ENCODE measurements at places on chromosomes 1 and 21. TPM values are rescaled to one million over a fixed set of nuclear protein-coding genes. Genes with fewer than 3 reads are reported as not detected.

The LAMC1 gene
- total RNA-seq: 679 TPM

GRCh38 chr1:53558739-53559315 lies 99.6 kb downstream of the DMRTB1 start:
- no peak for DNase-seq

GRCh38 chr1:230596306-230596705 lies 46.0 kb upstream of the COG2 start:
- DNase-seq: no peak

GRCh38 chr1:158425027-158425426 lies 1.0 kb downstream of the OR10K2 start:
- no peak for DNase-seq

DNA sequence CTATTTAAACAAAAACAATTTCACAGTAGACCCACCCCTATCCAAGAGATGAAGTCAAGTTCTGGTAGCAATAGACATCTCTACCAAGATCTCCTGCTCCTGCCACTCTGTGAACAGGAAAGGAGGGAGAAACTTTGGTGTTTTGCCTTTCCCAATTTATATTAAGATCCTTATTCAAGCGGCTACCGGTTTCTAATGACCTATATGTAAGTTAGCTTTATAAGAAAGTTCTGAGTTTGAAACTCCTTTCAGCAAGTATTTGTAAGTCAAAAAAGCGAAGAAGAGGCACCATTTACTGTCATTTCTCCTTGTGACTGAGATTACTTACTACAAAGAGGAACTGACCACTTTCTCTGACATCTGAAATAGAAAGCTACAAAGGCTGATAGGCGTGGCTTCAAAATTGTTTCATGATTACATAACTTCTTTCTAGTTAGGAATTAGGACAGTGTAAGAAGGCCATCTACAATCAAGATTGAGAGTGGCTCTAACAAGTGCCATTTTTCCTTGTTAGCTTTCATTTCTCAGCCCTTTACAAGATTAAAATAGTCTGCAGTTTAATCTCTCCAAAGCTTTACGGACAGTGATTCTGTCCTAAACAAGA lies at the start of gene MNDA:
MNDA (plus strand) TSS at position 448 of the 604 bp plus-strand sequence. CDS start 10,803 bp downstream, outside the sequence.
- DNase-seq: no peak

DNA sequence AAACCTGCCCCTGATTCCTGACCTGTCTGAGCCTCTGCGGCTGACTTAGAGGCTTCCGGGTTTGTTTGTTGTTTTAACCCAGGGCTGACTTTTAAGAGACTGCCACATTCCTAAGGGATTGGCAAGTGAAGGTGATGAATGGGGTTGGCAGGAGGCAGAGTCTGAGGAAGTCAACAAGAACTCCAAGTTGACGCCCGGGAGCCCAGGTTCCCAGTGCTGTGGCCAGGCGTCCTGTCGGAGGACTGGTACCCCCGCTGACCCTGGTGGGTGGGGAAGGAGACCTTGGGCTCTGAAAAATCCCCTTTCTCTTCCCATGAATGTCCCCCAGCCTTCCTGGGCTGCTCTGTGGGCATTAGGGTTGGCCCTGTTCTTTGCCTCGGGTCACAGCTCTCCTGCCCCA lies 19.7 kb upstream of the EPS8L3 start:
- peak; percentile 67 for DNase-seq

DNA sequence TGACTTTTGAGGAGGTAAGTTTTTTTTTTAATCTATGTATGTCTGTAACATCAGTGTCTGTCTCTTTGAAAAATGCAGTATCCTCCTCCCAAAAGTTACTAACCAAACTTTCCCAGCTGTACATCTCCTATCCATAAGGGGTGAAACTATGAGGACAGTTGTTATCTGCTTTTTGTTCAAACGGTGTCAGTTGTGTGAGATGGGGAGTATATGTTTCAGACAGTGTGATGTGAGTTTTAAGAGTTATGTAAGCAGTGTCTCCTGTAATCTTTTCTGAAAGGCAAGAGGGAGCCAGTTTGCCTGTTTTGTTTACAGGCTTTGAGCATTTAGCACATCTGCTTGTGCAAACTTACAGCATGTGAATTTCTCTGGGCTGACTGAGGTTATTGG lies 34.8 kb upstream of the CACYBP start:
- DNase-seq: no peak

- DNase-seq: peak; percentile 78
These were observed 37.0 kb downstream of the NUAK2 start for GRCh38 chr1:205284420-205285144.

The FMO4 gene
- 20.3 TPM for total RNA-seq

DNA sequence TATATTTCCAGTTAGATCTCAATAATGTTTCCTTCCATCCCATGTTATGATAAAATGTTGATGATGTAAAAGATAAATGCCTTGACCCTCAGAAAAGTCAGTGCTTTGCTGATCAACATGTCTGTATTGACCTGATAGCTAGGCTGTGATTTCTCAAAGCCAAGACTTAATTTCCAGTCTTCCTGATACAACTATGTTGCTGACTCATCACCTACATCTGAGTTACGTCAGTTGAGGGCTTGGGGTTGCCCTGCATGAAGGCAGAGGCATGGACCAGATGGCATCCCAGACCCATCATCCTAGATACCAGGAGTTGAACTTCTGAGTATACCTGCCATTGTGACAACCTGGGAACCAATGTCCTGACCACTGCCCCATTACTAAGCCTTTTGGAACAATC lies 4.8 kb downstream of the LCE1D start:
- no peak for DNase-seq

DNA sequence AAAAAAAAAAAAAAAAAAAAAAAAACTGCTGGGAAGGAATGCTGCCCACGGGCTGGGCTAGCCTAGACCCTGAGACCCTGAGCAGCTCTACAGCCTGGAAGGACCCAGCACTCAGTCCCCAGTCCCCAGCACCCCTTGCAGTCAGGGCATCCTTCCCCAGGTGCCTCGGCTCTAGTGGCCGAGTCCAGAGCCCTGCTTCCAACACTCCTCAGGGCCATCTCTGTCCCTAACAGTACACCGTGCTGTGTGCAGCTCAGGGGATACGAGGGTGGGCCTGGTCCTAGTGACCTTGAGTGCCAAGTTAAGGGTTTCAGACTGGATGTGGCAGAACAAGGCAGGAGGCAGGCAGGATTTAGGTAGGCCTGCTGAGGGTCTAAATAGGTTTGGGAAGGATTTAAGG lies 50.2 kb upstream of the LRP8 start:
- peak; percentile 42 for DNase-seq

The RUNX3 gene
- total RNA-seq: 9.1 TPM

GRCh38 chr1:166164995-166165660 lies 1.7 kb downstream of the FAM78B start:
- DNase-seq: no peak

The FCRL1 gene
- total RNA-seq: not detected

DNA sequence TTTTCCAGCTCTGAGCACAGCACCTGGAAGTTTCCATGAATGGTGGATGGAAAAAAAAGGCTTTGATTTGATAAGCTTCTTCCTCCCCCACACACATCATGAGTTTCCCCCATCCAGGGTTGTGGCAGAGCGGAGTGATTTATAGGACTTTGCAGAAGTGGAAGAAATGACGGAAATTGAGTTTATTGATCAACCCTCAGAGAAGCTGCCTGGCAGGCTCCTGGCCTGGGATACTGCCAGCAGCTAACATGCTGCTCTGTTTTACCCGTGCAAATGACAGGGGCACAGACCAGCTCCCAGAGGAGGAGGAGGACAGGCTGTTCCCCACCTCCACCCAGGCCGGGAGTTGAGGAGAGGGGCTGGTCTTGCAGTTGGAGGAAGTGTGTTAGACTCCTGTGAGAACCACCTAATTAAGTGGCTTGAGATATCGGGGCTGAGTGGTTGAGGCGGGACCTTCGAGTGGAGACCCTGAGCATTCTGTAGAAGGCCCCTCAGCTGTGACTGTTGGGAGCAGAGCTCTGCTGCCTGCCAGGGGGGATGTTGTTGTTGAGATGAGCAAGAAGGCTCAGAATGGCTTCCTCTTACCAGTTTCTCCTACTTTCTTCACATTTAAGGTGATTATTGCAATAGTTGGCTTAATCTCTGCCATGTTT lies 21.8 kb downstream of the ADORA1 start:
- no peak for DNase-seq

The RNU1-4 gene
- total RNA-seq: under 0.01 TPM

DNA sequence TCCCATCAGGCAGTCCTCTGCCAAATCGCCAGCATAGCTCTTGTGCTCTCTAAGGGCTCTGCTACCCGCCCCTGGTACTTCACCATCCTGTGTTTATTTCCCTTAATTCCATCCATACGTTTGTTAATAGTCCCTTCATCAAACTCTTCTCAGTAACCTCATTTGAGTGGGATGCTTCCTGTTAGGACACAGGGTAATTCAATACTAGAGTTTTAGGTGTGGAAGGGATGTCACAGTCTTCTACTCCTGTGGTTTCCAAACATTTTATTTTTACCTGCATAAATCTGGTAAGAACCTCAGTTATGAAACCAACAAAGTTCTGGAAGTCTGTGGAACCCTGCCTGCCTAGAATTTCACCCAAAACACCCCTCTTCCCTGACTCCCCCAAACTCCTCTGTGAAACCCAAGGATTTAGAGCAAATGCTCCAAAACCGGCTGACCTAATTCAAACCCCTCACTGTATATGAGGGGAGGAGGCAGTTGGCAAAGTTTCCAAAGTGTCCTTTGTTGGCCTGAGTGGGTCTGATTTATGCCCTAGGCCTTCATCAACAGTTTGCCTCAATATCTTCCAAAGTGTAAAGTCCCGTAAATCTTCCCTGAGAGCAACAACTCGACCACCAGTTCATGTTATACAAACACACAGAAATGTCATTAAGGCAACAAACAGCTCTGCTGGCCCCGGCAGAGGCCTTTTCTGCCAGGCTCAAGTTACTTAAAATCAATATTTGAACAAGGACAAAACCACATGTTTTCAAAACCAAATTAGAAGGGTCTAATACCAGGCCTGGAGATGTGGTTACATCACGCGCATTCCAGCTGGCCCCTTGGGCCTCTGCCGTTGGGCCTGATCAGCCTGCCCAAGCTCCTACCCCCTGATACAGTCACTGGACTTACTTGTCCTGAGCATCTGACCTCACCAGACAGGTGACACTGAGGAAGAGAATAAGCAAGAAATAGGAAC lies 82.4 kb upstream of the FGGY start:
- no peak for DNase-seq

GRCh38 chr1:222057162-222057561 lies 315.3 kb upstream of the DUSP10 start:
- no peak for DNase-seq

GRCh38 chr1:13228343-13228781 lies 2.4 kb upstream of the PRAMEF18 start:
- peak; percentile 17 for DNase-seq

- DNase-seq: no peak
These were observed 31.2 kb downstream of the VAV3 start for GRCh38 chr1:107933736-107934135.

The JMJD4 gene
- 27.2 TPM for total RNA-seq

DNA sequence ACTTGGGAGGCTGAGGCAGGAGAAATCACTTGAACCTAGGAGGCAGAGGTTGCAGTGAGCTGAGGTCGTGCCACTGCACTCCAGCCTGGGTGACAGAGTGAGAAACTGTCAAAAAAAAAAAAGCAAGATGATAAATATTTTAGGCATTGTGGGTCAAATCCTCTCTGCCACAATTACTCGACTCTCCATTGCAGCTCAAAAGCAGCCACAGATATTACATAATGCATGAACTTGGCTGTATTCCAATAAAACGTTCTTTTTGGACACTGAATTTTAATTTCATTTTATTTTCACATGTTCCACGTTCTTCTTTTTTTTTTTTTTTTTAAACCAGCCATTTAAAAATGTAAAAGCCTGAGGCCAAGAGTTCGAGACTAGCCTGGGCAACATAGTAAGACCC lies 69.4 kb downstream of the TCP10L start:
- no peak for DNase-seq

DNA sequence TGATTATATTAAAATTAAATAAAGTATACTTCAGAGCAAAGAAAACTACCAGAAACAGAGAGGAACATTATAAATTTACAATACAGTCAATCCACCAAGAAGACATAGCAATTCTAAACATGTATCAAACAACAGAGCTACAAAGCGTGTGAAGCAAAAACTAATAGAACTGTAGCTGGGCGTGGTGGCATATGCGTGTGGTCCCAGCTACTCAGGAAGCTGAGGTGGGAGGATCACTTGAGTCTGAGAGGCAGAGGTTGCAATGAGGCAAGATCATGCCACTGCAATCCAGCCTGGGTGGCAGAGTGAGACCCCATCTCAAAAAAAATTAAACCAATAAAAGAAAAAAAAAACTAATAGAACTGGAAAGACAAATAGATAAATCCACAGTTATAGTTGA lies 12.3 kb downstream of the CCDC185 start:
- no peak for DNase-seq

- no peak for DNase-seq
These were observed 467.6 kb upstream of the ZRANB2 start for GRCh38 chr1:71548398-71548890.

Measured in breast epithelium (tissue), 4 donors.